ENCODE measurements at places on chromosomes 6 and 20.

- no peak for DNase-seq
These were observed 467.5 kb upstream of the ADGRB3 start for GRCh38 chr6:68167604-68168003.

DNA sequence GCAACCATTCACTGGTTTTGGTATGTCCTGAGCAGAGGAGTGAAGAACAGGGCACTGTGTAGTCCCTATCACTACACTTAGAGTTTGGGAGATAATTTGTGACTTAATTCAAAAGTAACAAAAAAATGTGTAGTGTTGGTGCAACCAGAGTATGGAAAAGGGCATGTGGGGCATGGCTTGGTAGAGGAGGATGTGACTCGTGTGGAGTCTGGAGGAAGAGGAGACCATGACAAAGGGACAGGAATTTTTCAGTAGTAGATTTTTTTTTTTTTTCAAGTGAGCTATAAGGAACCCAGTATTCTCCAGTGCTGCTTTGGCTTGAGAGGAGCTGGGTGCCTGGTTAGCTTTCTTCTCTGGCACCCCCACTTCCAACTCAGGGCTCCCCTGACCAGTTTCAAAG, 5.1 kb downstream of the MTRES1 start:
- DNase-seq = no peak

- DNase-seq = no peak
These were observed 47.2 kb downstream of the TOX2 start for GRCh38 chr20:43961541-43962471.

DNA sequence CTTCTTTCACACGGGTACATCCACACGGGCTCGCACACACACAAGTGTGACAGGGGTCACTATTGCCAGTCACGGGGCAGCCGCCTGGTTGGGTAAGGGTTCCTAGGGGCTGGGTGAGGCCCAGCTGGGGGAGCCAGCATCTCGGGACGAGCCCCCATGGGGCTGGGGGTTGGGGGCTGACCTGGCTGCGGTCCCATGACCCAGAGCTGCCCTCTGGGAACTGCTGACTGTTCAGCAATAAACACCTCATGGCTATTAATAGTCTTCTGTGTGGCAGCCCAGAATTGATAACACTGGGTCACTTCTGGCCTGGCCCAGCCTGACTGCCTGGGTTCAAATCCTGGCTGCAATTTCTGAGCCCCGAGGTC, 23.8 kb downstream of the VEGFA start:
- no peak for DNase-seq

DNA sequence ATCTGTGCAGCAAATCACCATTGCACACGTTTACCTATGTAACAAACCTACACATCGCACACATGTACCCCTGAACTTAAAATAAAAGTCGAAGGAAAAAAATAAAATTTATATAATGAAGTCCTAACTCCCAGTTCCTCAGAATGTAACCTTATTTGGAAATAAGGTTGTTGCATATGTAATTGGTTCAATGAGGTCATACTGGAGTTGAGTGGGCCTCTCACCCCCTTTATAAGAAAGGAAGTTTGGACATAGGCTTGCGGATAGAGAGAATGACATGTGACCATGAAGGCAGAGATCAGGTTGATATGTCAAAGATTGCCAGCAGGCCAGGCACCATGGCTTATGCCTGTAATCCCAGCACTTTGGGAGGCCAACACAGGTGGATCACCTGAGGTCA, 16.1 kb upstream of the ZBTB22 start:
- no peak for DNase-seq

GRCh38 chr6:43923376-43924221, 153.6 kb downstream of the VEGFA start:
- DNase-seq = no peak

- no peak for DNase-seq
These were observed 115.2 kb downstream of the PRND start for GRCh38 chr20:4836935-4837334.

DNA sequence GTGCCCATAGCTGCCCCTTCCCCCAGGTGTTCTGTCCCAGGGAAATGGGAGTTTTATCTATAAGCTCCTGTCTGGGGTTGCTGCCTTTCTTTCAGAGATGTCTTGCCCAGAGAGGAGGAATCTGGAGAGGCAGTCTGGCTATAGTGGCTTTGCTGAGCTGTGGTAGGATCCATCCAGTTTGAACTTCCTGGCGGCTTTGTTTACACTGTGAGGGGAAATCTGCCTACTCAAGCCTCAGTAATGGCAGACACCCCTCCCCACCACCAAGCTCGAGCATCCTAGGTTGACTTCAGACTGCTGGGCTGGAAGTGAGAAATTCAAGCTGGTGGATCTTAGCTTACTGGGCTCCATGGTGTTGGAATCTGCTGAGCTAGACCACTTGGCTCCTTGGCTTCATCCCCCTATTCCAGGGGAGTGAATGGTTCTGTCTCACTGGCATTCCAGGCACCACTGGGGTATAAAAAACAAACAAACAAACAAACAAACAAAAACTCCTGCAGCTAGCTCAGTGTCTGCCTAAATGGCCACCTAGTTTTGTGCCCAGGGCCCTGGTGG, 24.0 kb downstream of the TNFAIP3 start:
- no peak for DNase-seq

DNA sequence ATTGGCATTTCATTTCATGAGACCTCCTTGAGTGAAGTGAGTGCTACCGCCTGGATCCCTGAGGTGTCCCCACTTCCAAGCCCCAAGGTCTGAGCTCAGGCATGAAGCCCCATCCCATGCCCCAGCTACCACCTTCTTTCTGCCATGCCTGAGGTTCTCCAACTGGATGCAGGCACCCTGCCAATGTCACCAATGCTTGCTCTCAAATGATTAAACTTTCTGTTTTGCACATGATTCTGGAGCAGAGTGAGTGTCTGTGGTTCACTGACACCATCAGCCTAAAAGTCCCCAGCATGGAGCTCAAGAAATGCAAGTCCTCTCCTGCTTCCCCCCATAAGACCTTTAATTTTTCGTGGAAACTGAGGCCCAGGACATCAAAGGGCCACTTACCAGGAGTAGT, 43.7 kb upstream of the BPIFA2 start:
- no peak for DNase-seq

GRCh38 chr20:40739841-40740240, 50.8 kb upstream of the MAFB start:
- no peak for DNase-seq

Data from D721Med (cell line).